Stimulated activated CD8-positive, alpha-beta memory T cell treated with anti-CD3 and anti-CD28 coated beads, Interleukin-4, amount 100 ng/mL, for 24 hours (primary cell): ENCODE measurements at places on chromosomes 5 and 9.

DNA sequence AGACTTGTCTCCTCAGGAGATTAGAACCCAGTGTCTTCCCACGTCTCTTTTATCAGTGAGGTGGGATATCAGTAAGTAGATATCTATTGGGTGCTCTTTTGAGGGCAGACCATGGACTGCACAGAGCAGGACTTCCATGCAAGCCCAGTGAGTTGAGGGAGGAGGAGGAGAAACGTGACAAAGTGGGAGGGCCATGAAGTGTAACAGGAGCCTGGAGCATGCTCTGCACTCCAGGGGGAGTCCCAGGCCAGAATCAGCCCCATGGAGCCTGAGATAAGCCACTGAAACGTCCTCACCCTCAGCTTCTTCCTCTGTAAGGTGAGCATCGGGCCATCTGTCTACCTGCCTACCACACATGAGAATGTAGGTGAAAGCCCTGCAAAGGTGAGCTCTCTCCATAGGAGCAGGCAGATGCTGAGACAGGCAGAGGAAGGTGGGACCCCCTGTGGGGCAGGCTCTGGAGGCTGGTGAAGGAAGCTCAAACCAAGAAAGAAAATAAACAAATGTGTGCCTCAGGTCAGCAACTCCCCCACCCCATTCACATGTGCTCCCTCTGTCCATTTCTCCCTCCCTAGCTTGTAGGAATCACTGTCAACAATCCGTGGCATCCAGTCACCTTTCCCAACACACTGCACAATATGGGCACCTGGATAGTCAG lies 87.4 kb downstream of the NRG2 start:
- DNase-seq = no peak

DNA sequence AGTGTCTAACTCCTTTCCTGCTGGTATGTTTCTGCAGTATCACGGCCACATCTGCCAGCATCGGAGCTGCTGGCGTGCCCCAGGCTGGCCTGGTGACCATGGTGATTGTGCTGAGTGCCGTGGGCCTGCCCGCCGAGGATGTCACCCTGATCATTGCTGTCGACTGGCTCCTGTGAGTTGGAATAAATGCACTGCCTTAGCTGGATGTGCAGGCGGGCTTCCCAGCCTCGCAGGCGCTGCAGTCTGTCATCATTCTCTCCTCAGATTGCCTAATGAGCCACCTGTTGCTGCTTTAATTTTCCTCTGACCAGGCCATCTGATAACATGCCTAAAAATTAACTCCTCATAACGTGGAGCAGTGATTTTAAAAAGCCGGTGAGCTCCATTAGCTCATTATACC lies 79.1 kb upstream of the PLPP6 start:
- DNase-seq = no peak

GRCh38 chr9:134434894-134435506 lies 108.7 kb downstream of the RXRA start:
- no peak for DNase-seq

- no peak for DNase-seq
Measured at GRCh38 chr9:34517185-34517584, 5.6 kb downstream of the ENHO start.

DNA sequence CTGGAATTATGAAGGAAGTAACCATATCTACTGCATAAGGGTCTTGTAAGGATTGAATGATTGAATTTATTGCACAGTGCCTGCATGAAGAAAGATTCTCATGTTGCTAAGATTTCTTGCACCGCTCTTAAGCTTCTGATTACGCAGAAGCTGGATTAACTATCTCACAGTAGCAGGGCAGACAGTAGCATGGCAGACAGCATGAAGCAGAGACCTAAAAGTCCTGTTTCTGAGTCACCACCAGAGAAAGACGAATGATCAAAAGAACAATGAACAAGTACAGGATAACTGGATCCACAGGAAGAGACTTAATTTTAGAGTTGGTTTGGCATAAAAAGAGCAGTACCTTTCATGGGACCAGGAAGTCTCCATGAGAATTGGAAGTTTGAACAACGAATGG lies 142.4 kb downstream of the MAPKAP1 start:
- DNase-seq = no peak

DNA sequence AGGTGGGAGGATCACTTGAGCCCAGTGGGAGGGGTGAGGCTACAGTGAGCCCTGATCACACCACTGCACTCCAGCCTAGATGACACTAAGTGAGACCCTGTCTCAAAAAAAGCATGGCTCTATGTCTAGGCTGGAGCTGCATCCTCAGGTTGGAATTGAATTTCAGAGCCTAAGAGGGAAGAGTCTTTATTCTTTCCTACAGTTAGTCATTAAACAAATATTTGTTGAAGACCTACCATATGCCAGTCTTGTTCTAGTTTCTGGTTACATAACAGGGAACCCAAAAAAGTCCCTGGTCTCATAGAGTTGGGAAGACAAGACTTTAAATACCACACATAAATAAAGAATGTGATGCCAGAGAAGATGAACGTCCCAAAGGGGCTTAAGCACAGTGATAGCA lies 6.9 kb upstream of the GRPEL2 start:
- no peak for DNase-seq

- DNase-seq = no peak
Measured at GRCh38 chr9:5419987-5420386, 17.7 kb downstream of the PLGRKT start.

GRCh38 chr5:154214371-154215106 lies 24.0 kb downstream of the GALNT10 start:
- no peak for DNase-seq

GRCh38 chr5:30039379-30039778 lies 1154.1 kb upstream of the CDH6 start:
- DNase-seq = no peak

DNA sequence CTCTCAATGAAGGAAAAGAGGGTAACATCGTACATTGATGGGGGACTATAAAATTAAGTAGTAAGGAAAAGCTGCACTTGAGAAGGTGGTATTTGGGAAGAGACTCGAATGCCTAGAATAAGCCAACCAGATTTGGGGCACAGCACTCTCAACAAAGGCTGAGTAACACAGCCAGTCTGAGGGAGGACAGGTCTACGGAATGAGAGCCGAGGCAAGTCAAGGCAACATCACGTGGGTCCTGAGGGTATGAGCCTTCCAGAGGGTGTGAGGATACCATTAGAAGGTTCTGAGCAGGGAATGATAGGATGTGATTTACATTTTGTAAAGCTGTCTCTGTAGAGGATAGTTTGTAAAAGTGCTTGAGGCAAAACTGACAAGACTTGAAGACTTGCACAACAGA lies 434.1 kb downstream of the RAB3C start:
- no peak for DNase-seq

DNA sequence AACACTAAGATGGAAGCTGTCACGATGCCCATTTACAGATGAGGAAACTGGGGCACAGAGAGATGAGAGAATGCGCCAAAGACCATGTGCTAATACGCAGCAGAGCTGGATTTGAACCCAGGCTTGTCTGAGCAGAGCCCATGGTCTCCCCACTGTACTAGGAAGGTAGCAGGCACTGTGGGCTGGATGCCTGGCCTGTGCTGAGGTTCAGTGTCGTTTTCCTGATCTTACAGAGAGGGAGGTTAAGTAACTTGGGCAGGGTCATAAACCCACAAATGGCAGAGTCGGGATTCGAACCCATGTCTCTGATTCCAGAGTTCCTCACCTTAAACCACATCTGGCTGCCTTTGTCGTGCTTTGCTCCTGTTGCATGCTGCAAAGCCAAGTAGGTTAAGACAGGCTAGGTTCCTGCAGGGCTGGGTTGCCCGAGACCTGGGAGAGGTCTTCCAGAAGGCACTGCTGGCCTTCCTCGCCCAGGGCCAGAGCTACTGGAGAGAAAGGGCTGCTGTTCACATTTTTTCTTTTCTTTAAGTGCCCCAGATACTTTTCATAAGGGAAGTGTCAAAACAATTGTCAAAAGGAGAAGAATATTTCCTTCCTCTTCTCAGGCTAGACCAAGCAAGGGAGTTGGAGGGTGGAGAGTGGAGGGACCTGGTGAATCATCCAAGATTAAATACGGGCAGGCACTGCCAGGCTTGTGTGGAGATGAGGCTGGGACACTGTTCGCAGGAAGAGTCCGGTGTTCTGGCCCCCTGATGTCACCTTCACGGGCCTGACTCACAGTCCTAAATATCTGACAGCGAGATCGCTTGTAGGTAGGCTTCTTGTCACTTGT lies 3.2 kb downstream of the NEK6 start:
- no peak for DNase-seq

GRCh38 chr9:14007190-14007769 lies 306.7 kb downstream of the NFIB start:
- no peak for DNase-seq

DNA sequence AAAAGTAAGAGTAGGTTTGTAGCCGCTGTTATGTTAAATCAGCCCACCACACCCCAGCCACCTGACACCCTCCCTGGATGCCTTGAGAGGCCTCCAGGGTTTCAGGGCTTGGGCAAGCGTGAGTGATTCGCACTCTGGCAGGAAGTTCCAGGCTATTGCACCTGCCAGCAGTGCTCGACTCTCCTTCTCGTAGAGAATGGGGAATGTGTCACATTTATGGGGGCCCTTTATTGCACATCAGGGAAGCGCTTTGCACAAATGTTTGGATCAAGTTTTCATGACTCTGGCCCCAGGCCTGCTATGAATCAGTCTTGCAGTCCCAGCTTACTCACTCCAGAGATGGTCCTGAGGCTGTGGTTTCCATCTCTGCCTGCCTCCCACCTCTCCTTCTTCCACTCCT lies 66.1 kb upstream of the ADRA1B start:
- DNase-seq = no peak

- DNase-seq = no peak
Measured at GRCh38 chr5:3321923-3322322, 273.7 kb upstream of the IRX1 start.
